ENCODE measurements at places on chromosomes 3 and 15.

DNA sequence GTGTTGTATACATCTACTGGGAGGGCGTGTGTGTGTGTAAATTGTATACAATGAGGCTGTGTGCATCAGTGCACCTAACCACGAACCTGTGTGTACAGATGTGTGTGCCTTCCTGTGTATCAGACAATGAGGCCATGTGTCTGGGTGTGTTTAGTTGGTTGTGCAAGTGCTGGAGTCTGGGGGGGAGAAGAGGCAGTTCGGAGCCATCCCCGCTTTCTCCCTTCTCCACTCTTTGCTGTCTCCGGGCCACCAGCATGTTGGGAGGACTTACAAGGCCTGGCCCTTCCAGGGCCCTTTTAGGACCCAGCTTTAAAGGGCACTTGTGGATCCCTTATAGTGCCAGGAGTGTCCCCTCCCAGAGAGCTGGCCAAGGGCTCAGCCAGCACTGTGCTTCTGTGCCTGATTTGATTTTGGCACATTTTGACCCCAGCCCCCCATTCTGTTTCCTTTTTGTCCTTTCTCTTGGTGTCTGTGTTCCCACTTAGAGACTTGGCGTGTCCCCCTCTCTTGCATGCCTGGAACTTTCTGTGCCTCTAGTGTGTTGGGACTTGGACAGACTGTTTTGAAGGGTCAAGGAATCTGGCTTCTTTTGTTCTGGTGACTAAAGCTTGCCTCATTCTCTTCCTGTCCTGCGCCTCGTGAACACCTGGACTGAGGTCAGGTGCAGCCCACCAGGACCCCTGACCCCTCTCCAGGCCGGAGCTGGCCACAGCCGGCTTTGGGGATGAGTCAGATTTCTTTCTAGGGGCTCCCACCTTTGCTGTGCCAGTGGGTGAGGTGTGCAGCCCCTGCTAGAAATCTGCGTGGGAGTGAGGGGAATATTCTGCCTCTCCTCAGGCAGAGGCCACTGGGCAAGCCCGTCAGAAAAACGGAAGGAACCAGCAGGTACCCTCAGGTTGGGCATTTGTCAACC is 1.5 kb downstream of the CTDSPL start:
- no peak for DNase-seq

DNA sequence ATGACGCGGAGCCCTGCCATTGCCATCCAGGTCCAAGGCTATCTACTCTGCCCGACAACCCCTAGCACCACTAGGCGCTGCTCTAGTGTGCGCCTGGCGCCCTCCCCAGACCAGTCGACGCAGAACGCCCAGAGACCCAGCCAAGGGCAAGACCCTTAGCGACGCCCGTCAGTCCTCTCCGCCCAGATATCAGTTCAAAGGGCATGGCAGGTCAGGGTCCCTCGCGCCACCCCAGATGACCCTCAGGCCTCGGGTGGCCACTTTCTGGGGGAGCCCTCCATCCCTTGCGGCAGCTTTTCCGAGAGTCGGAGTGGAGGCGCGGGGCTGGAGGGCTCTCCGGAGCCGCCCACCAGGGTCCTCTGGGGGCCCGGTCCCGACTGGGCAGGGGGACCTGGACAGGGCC is 371 bp upstream of the CLSTN2 start:
- DNase-seq = peak; percentile 96

- no peak for DNase-seq
Observed at GRCh38 chr15:94951538-94951937, 720.2 kb downstream of the MCTP2 start.

GRCh38 chr15:88982304-88982945 is 69.2 kb upstream of the MFGE8 start:
- DNase-seq = no peak

DNA sequence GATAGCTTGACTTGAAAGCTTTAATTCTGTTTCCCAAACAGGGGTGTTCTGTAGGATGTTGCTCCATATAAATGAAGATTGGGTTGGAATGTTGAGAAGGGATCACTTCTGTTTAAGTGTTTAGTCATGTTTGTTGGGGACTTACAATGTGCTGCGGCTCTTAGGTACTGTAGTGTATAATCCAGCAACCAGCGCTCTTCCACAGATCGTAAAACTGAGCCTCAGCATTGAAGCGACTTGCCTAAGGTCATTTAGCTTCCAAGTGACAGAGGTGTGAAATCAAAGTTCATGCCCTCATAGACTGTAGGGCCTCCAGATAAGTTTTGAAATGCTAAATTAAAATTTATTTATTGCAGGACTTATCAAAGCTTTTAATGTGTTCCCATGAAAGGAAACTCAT is 1.8 kb downstream of the MKRN2 start:
- no peak for DNase-seq

- DNase-seq = no peak
Observed at GRCh38 chr15:60829416-60829815, 350.5 kb upstream of the ICE2 start.

GRCh38 chr3:12392101-12392878 is 92.0 kb upstream of the TSEN2 start:
- DNase-seq = no peak

DNA sequence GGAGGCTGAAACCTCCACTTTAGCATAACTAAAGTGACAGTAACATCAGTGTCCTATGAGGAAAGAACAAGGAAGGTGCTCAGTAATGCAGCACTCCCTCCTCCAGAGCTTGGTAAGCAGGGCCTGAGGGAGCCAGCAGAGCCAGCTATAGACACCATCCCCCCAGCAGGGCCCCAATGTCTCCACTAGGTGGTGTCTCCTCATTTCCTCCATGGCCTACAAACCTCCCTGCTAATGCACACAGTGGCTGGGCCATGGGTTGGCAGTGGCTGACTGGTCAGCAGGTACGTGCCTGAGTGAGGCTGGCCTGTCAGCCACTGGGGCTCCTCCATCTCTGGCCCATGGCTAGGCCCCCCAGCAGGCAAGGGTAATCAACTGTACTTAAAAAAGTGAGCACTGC is 13.6 kb downstream of the MRPS25 start:
- no peak for DNase-seq
